ENCODE measurements at places on chromosomes 16 and 17.

DNA sequence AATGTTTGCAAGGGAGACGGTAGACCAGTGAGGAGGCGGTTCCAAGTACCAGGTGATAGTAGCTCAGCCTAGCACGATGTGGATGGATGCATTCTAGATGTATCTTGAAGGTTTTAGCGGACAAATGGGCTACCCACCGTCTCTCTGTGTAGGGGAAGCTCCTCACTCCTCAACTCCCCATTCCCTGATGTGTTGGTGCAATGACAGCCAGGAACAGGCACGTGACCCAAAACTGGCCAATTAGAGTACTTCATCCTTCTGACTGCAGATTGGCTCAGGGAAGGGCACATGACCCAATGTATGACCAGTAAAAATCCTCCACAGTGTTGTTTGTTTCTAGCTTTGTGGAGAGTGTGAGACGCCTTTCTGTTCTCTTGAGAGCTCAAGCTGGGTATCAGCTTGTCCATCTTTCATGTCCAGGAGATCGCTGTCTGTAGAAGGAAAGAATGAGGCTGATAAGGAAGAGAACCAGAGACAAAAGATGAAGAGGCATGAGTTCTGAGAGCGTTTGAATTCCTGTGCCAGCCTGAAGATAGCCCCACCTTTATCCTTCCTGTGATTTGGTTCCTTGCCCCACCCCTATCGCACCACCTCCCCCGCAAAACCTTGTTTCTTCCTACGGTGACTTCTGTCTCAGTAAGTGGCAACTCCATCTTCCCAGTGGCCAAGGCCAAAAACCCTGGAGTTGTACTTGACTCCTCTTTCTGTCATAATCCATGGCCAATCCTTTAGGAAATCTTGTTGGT, 2.3 kb upstream of the BORCS6 start:
- peak; percentile 88 for DNase-seq

DNA sequence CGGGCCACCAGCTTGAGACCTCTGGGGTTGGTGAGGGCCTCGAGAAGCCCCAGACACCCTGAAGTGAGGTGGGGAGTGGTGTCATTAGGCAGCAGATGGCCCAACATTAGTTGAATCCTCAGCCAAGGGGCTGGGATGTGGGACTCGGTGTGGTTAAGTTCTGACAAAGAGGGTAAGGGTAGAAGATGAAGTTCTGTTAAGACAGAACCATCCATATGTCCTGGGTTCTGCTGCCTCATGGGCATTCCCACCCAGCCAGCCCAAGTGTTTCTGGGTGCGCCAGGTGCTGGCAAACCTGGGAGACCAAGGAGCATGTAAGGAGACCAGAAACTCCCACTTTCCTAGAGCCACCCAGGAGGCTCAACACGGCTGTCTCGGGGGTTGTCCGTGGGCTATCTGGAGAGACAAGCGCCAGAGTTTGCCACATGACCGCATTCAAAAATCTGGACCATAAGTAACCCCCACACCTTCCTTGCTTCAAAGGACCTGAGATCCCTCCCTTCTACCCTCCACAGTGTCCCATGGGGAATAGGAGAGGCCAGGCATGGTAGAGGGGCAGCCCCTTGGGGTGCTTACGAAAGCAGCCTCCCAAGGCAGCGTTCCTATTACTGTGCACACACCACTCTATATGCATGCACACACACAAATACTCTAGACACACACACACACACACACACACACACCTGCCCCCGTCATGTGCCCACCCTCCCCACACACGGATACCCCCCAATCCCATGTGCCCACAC, 128.7 kb downstream of the C16orf78 start:
- no peak for DNase-seq

DNA sequence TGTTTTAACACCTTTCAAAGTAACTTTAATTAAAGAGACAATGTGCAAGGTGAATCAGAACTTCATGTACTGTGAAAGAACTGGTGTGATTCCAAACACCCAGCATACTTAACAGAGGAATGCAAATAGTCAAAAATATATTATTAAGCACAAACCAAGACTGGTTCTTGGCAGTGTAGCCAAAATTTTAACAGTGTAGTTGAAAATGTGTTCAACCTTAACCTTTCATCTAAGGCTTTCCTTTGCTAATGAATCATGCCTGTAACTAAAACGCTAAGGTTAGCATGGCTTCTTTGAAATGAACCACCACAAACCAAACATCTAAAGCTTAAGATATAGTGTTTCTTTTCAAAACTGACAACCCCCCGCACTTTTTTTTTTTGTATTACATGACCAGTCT, 146.3 kb upstream of the AXIN2 start:
- DNase-seq: no peak

DNA sequence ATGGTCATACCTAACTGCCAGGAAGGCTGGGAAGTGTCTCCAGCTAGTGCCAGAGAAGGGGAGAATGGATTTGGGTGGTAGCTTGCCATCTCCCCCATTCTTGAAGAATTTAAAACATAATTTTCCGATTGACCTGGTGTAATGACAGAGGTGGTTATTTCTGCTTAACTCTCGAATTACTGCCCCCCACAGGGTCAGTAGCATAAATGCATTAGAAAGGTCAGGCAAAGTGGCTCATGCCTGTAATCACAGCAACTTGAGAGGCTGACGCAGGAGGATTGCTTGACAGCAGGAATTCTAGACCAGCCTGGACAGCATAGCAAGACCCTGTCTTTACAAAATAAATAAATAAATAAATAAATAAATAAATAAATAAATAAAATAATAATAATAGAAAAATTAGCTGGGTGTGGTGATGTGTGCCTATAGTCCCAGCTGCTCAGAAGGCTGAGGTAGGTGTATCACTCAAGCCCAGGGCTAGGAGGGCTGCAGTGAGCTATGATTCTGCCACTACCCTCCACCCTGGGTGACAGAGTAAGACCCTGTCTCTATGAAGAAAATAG, 27.5 kb downstream of the TMC7 start:
- DNase-seq: no peak

DNA sequence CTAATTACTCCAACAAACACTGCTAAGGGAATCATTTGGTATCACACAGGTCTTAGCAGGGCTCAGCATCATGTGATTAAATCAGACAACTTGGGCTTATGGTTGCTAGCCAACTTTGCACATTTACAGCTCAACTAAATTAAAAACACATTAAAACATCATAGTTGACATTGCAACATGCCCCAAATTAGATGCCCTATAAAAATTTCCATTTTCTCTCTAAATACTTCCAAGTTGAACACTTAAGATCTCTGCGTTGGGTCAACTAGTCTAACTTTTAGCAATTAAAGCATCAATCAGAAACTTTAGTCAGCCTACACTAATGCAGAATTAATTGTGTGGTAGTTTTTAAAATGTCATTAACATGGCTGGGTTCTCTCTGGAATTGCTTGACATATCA, 12.1 kb downstream of the DNAJC7 start:
- no peak for DNase-seq

Measured in body of pancreas (tissue), 4 donors.